ENCODE measurements at places on chromosomes 1 and 21. TPM values are rescaled to one million over a fixed set of nuclear protein-coding genes. Genes with fewer than 3 reads are reported as not detected.

GRCh38 chr1:108554682-108555427 lies 5.0 kb upstream of the EEIG2 start:
- no peak for DNase-seq

TFF2 gene
- total RNA-seq, result not detected

CHI3L1 gene
- total RNA-seq, result 0.30 TPM

DNA sequence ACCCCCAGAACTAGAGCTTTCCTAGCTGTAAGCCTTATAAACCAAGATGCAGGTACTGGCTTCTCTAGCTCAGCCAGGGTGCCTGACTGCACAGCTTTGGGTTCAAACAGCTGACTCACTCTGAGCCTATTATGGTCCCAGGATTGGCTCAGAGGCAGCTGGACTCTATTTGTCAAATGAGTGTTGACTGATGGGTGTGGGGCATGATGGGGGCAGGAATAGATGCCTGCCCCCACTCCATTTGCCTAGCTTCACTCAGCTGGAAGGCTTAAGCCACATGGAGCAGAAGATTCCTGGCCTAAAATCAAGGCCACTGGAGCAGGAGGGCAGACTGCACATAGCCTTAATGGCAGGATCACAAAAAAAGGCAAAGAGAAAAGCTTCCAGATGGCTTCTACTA lies 90.5 kb downstream of the PIK3R3 start:
- no peak for DNase-seq

KRTAP13-1 gene
- not detected for total RNA-seq

GRCh38 chr1:97308131-97308530 lies 586.5 kb downstream of the PTBP2 start:
- no peak for DNase-seq
